Skeletal muscle tissue (tissue), 5 donors: ENCODE measurements at places on chromosomes 12 and 14. TPM values are rescaled to one million over a fixed set of nuclear protein-coding genes. Genes with fewer than 3 reads are reported as not detected.

The GPD1 gene
- total RNA-seq, result 104 TPM

The ANKRD9 gene
- 9.4 TPM for total RNA-seq

The REP15 gene
- 1.0 TPM for total RNA-seq

The TXNDC16 gene
- total RNA-seq, result 7.3 TPM

The TEX52 gene
- total RNA-seq, result not detected

The BMP4 gene
- total RNA-seq, result 5.2 TPM

The A2ML1 gene
- not detected for total RNA-seq

The CLEC2B gene
- total RNA-seq, result 2.6 TPM

The INF2 gene
- total RNA-seq, result 14.6 TPM

The AKAP6 gene
- total RNA-seq, result 102 TPM

The DLK1 gene
- 283 TPM for total RNA-seq

The ASIC1 gene
- total RNA-seq, result 2.6 TPM

The AHSA1 gene
- 92.4 TPM for total RNA-seq

The ESR2 gene
- total RNA-seq, result 1.0 TPM

The COX8C gene
- not detected for total RNA-seq

The SLC25A47 gene
- total RNA-seq, result 0.52 TPM

The DNAH10 gene
- total RNA-seq, result under 0.01 TPM

The RHEBL1 gene
- 0.52 TPM for total RNA-seq

The LAG3 gene
- total RNA-seq, result not detected

The MMP14 gene
- total RNA-seq, result 96.0 TPM

The STRAP gene
- total RNA-seq, result 75.7 TPM

The RNASE7 gene
- not detected for total RNA-seq

The SERPINA3 gene
- total RNA-seq, result not detected

The ART4 gene
- not detected for total RNA-seq

The TMEM30B gene
- 1.6 TPM for total RNA-seq

The DHRS2 gene
- not detected for total RNA-seq

The CCDC60 gene
- not detected for total RNA-seq
